ENCODE measurements at places on chromosomes 7 and 10.

DNA sequence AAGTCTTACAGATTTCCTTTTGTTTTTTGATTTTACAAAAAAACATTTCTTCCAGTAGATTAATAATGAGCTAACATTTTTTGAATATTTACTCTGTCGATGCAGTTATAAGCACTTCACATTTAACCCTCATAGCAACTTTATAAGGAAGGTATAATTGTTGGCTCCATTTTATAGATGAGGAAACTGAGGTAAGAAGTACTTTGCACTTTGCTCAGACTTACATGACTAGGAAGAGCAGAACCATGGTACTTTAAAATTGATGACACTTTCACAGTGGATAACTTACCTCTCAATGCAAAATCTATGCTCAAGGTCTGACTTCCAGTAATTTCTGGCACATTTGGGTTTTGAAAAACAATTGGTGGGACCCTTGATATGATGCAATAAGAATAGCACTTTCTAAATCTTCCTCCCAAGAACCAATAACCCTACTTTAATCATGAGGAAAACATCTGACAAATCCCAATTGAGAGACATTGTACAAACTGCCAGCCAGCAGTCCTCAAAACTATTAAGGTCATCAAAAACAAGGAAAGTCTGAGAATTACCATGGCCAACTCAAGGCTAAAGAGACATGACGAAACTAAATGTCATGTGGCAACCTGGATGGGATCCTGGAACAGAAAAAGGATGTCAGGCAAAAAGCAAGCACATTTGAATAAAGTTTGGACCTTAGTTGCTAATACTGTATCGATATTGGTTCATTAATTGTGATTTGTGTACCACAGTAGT lies 72.6 kb downstream of the RALA start:
- DNase-seq = no peak

DNA sequence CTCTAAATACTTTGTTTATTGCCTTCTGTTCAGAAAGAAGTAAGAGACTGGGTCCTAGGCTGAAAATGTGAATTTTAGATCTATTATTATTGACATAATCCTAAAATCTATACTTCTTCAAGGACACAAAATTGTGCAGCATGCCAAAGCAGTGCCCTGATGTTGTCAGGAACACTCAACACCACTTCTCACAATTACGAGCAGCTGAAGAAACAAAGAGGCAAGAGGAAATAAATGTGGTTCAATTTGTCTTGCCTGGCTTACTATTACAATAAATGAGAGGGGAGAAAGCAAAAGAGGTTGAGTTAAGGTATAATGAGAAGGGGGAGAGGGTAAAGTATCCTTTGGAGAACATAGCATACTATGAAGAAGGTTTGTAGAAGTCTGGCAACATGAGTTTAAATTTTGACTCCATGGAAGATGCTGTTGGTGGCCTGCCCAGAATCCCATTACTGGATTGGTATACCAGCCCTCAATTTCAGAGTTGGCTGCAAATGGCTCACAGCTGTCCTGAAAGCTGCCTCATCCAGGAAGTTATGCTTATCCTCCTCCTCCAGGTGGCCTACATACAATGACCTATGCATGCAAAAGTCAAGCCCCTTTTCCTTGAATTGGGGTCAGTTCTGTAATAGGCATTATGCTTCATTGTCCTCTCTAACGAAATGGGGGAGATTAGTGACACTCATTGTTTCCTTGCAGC lies 274.6 kb upstream of the SMIM30 start:
- DNase-seq = no peak

- no peak for DNase-seq
Observed at GRCh38 chr10:77034240-77034639, 603.4 kb downstream of the KCNMA1 start.

DNA sequence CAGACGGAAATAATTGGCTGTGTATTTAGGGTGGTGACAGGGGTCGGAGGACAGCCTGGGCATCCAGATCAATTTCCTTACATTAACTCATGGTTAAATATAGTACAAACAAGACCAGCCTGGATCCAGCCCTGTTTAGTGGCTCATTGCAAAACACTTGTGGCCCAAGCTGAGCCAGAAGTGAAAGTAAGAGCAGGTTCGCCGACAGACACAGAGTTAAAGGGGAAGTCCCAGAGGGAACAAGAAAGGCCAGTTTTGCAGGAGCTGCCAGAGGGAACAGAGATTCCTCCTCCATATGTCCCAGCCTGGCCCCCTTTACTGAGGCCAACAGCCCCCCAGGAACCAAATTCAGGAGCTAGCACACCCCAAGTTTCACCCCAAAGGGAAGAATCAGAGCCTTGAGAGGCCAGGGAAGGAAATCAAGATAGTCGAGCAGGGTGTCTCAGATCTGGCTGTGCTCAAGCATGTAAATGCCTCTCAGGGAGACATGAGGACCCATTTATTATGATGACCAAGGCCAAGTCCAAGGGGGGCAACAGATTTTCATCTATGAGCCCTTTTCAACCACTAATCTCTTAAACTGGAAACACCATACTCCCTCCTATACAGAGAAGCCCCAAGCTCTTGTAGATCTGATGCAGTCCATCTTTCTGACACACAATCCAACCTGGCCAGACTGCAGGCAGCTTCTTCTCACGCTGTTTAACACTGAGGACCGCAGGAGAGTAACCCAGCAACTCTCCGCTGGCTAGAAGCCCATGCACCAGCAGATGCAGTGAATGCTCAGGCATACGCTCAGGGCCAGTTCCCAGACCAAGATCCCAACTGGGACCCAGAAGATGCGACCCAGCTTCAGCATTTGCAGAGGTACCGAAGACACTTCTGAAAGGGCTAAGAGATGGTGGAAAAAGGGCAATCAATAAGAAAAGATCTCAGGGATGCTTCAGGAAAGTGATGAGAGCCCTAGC lies 15.9 kb upstream of the ADCK2 start:
- peak; percentile 65 for DNase-seq

DNA sequence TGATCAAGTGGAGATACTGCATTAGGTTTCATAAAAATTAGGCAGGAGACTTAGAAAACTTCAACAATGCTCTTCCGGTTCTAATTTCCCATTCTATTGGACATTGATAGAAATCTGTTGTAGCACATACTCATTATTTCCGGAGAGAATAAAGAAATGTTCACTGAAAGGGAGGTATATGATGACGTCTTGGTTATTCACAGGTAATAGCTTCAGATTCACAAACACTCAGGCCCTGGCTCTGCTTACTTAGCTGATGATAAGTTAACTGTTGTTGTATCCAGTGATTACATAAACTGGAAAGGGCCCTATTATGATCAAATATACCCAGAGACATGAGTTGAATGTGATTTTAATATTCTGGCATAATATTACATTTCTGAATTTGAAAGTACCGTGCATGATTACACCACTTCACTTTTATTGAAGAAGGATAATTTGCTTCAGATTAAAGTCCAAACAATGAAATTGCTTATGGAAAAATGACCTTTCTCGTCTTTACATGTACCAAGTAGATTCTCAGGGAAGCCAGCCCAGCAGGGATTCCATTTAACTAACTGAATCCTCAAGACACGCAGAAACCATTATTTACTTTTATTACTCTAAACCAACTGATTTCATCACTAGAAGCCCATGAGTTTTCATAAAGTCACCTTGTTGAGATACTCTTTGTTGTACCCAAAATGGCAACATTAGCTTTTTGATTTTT lies 288.0 kb upstream of the PITRM1 start:
- no peak for DNase-seq

GRCh38 chr10:120005207-120006201 lies 113.0 kb downstream of the SEC23IP start:
- no peak for DNase-seq

DNA sequence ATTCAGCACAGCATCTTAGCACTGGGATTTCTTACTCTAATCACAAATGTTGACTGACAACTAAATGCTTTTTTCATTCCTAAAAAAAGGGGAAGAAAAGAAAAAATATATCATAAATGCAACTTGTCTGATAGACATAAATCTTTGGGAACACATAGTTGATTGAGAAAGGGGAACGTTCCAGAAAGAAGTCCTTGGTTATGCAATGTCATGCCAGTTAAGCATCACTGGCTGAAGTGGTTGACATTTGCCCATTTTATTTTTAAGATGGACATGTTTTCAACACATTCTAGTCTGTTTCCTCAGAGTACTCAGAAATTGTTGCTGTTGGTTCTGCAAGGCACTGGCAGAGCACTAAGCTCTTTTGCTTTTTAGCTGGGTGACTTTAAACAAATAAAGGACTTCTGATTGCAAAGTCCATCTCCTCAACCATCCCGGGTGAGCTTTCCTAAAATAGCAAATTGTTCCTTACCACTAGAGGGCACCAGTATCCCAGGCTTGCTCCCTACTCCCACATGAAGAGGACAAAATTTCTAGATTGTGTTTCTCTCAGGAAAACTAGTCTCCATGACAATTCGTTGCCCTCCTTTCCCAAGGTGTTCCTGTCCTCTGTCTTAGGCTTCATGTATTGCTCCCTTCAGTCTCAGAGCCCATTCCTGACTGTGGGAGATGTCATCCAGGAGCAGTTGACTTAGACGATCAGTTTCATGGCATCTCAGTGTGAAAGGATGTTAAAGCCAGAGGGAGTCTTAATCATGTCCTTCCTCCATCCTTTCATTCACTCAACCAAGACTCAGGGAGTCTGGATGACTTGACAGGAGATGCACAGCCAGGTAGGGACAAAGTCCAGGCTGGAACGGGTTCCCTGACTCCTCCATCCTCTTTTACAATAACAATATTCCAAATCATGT lies 23.9 kb downstream of the OPALIN start:
- peak; percentile 18 for DNase-seq

DNA sequence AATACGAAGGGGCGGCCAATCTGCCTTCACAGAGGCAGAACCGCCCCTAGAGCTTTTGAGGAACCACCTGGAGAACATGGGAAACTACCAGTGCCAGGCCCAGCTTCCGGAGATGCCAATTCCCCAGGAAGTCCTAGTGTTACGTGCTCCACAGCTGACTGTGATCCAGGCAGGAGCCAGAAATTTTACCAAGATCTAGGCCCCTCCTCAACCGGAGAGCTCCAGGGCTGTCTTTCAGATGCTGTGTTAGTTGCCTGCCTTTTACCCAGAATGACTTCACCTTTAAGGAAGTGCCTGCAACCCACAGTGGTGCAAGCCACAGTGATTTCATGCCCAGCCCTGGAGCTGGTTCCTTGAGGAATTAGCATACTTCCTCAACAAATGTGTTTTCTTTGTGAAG lies 62.9 kb downstream of the ELMO1 start:
- no peak for DNase-seq

GRCh38 chr7:95264363-95264891 lies 59.9 kb downstream of the PON1 start:
- no peak for DNase-seq

DNA sequence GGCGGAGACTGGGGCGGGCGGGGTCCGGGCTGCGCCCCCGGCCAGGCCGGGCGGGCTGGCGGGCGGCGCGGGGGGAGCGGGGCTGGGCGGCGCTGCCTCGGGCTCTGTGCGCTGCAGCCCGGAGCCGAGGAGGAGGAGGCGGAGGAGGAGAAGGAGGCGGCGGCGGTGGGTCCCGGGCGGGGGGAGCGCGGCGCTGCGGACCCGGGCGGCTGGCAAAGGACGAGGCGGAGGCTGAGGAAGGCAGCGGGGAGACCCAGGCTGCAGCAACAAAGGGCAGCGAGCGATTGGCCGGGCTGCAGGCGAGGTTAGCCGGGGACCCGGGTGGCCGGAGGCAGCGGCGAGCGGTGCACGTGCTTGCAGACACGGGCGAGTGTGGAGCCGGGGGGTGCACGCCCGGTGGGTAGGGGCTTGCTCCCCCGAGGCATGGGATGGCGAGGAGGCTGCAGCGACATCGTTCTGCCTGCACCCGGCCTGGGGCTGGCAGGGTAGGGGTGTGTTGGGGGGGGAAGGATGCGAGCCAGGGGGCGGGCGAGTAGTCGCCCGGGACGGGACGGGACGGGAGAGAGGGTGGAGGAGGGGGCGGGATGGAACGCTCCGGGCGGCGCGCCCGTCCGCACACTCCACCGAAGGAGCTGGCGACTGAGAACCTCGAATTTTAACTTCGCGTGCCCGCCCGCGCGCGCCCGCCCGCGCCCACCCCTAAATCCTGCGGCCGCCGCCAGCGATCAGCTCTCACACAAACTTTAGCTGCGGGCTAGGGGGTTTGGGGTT lies 844 bp upstream of the KAT6B start:
- no peak for DNase-seq

DNA sequence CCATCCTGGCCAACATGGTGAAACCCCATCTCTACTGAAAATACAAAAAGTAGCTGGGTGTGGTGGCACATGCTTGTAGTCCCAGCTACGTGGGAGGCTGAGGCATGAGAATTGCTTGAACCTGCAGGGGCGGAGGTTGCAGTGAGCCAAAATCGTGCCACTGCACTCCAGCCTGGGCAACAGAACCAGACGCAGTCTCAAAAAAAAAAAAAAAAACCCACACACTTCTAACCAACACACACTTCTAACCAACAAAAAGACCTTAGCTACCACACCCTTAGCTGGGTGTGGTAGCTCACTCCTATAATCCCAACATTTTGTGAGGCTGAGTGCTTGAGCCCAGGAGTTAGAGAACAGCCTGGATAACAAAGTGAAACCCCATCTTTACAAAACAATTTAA lies 33.9 kb upstream of the SPOCK2 start:
- DNase-seq = no peak

GRCh38 chr7:124965553-124965952 lies 35.9 kb upstream of the POT1 start:
- no peak for DNase-seq

GRCh38 chr10:126384269-126384873 lies 3.9 kb downstream of the ADAM12 start:
- no peak for DNase-seq

DNA sequence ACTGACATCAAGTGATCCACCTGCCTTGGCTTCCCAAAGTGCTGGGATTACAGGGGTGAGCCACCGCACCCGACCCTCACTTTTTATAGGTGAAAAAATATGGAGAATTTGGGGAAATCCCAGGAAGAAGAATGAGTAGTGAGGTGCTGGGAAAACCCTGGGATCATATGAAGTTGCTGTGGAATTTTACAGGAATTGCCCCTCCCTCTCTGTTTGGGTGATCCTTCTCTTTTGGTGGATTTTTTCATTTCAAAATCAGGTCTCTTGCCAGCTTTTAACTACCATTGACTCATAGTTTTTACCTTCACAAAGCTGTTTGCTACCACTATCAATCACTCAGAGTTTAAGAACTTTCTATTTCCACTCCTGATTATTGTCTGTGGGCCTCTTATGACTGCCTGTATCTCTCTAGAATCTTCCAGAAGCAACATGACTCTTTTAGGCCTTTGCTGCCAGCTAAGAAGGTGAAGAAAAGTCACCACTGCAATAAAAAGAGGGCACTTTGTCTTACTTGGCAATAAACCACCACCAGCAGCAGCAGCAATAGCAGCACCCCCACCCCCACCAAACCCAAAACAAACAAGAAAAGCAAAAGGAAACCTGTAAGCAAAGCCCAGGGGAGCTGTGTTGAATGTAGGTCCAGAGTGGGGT lies 4.0 kb upstream of the GIMAP8 start:
- peak; percentile 15 for DNase-seq

- no peak for DNase-seq
Observed at GRCh38 chr10:29132551-29133111, 156.2 kb upstream of the LYZL1 start.

DNA sequence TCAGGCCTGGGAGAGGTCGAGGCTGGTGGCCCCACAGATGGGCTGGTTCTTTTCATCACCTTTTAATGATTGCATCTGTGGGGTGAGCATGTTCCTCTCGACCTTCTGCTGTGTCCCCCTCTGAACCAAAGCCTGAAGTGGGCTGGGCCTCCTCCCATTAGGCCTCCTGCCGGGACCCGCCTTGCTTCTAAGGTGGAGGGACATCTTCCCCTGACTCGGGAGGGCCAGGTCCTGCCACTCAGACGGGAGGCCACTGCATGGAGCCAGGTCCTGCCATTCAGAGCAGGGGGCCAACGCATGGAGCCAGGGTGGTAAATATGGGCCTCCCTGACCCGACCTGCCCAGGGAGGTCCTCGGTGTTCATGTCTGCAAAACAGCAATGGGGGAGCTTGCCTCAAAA lies 188.4 kb downstream of the EBF3 start:
- no peak for DNase-seq
